Muscle of back (tissue), 13 donors: ENCODE measurements at places on chromosomes 12 and 14.

DNA sequence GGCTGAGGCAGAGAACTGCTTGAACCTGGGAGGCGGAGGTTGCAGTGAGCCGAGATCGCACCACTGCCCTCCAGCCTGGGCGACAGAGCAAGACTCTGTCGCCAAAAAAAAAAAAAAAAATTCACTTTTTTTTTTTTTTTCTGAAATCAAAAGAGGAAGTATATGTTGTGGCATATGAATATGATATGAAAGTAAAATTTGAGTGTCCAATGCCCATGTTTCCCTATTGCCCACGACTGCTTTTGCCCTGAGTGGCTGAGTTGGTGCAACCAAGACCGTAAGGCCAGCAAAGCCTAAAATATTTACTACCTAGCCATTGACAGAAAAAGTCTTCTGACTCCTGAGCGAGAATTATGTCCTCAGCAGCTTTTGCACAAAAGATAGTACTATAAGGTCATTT lies 101.7 kb upstream of the PARP11 start:
- DNase-seq = no peak

DNA sequence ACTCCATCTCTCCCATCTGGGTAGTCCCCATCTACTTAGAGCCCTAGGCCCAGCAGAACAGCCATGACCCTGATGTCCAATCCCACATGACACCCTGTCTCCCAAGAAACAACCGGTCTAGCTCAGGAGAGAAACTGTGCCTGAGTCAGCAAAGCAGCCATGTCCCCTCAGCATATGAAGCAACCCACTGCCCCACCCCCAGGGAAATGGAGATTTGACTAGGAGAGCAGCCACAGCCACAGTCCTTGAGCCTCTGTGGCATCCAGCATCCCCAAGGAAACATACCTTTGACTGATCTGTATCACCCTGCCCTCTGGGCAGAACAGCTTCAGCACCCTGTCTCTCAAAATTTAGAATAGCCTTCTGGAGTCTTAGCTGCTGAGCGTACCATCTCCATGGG lies 641.9 kb upstream of the FBXO33 start:
- DNase-seq = no peak

GRCh38 chr12:18339633-18340032 lies 78.3 kb downstream of the PIK3C2G start:
- no peak for DNase-seq

DNA sequence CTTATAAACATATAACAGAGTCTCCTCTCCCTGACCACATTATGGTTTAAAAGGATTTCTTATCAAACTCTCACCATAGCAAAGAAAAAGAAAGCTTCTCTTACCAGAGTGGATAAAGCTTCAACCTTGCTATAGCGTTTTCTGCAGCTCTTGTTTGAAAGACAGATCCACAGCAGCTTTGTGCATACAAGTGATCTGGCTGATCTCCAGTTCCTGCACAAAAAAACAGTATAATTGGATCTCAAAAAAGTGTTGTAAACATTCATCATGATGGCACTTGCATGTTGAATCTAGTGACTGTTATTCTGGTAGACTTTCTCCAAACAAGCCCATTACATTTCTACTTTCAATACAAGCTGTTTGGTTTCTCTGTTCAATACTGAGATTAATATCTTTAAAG lies 178.9 kb upstream of the MGAT4C start:
- no peak for DNase-seq

- DNase-seq = no peak
Measured at GRCh38 chr12:43331935-43332334, 220.1 kb downstream of the ADAMTS20 start.

DNA sequence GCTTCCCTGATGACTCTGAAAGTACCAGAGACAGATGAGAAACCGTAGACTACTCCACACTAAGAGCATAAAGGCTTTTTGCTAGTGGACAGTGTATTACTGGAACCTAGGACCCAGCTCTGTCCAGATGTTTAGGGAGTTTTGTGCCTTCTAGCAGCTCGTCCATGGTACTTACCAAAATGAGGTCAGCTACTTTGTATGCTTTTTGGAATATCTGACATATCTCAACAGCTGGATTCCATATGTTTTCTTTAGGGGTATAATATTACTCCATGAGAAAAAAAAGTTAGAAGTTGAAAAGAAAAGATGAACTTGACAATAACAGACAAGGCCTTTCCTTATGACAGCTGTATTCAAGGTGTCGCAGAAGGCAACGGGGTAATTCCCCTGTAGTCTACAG lies 32.1 kb upstream of the FRMD6 start:
- DNase-seq = peak; percentile 58
